ENCODE measurements at places on chromosomes 12 and 14.

- no peak for DNase-seq
Observed at GRCh38 chr14:81051547-81051946, 96.1 kb downstream of the TSHR start.

- DNase-seq: no peak
Observed at GRCh38 chr14:69658664-69659261, 47.4 kb downstream of the SUSD6 start.

GRCh38 chr12:91105807-91106206 lies 5.5 kb downstream of the LUM start:
- no peak for DNase-seq

- no peak for DNase-seq
Observed at GRCh38 chr12:110282300-110282860, 1.3 kb downstream of the ATP2A2 start.

- DNase-seq: no peak
Observed at GRCh38 chr12:114254998-114255397, 150.9 kb downstream of the TBX5 start.

- no peak for DNase-seq
Observed at GRCh38 chr12:65827827-65828231, 3.5 kb downstream of the HMGA2 start.

GRCh38 chr14:51908086-51908485 lies 47.7 kb downstream of the GNG2 start:
- DNase-seq: no peak

GRCh38 chr14:88364710-88365413 lies 20.6 kb upstream of the SPATA7 start:
- no peak for DNase-seq

DNA sequence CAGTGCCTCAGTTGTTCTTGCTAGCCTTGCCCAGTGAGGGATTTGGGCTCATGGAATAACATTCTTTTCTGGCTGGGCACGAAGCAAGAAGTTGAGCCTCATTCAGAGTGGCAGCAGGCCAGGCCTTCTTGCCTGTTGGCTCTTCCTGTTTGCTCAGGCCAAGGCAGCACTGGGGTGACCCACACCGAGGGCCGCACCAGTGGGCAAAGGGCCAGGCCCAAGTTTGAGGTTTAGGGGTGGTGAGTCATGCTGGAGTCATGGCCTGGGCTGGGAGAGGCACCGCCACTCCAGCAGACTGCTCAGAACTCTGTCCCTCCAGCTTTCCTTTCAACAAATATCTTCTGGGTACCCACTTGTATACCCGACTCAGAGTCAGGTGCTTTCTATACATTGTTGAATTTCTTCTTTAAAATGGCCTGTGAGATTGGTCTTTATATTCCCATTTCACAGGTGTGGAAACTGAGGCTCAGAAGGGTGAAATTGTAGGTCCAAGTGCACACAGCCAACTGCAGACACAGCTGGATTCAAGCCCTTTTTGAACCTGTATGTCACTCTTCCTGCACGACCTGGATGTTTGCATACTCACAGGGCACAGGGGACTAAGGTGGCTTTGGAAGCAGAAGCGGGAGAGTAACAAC lies 279.4 kb downstream of the FOXN3 start:
- no peak for DNase-seq

- no peak for DNase-seq
Observed at GRCh38 chr14:94128216-94128839, 1.1 kb downstream of the IFI27L2 start.

DNA sequence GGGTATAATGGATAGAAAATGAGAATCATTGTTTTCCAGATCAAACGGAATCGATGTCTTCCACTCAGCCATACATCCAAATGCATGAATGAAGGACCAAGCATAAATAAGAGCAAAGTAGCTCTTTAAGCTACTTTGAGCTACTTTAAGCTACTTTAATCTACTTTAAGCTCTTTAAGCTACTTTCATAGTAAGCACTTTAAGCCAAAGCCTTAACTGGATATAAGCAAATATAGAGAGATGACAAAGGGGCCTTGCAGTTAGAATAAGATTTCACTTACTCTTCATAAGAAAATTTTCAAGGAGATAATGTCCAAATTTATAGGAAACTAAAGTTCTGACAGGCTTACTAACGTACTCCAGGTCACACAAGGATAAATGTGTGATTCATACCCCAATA lies 355.6 kb upstream of the KITLG start:
- no peak for DNase-seq

- no peak for DNase-seq
Observed at GRCh38 chr14:99605299-99605961, 1.4 kb upstream of the CCDC85C start.

GRCh38 chr12:30962047-30962446 lies 35.5 kb downstream of the TSPAN11 start:
- DNase-seq: no peak

DNA sequence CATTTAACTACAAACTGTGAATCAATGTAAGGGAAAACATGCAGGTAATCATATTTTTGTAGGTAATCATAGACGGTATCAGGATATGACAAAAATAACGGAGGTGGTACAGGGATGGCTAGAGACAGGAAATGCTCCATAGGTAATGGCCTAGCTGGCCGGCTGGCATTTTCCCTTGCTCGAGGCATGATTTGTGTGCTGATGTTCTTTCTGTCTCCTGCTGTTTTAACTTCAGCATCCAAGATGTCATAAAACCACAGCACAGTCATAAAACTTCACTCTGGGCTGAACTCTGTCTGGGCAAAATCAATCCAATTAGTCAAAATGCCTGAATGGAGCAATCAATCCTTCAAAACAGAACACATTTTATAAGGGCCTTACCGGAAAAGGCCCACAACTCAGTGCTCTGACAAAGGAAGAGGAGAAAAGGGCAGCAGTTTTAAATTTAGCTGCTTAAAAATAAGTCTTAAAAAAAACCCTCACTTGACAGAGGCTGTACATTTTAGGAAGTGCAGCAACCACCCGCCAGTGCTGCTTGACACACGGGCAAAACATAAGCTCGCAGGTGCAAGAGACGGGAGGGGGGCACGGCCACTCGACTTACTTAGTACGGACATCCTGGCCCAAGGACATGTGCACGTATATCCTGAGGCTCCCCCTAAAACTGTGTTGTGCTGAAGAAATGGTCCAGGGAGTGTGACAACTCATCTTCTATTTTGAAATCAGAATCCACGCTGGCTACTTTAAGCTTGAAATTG lies 40.5 kb upstream of the GPR68 start:
- DNase-seq: no peak

DNA sequence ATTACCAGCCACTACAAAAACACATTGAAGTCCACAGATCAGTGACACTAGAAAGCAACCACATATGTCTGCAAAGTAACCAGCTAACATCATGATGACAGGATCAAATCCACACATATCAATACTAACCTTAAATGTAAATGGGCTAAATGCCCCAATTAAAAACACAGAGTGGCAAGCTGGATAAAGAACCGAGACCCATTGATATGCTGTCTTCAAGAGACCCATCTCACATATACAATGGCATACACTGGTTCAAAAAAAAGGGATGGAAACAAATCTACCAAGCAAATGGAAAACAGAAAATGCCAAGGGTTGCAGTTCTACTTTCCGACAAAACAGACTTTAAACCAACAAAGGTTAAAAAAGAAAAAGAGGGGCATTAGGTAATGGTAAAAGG lies 307.7 kb downstream of the GPHN start:
- DNase-seq: no peak

Measured in spinal cord (tissue), 10 donors.